ENCODE measurements at places on chromosomes 4 and X. TPM values are rescaled to one million over a fixed set of nuclear protein-coding genes. Genes with fewer than 3 reads are reported as not detected.

DNA sequence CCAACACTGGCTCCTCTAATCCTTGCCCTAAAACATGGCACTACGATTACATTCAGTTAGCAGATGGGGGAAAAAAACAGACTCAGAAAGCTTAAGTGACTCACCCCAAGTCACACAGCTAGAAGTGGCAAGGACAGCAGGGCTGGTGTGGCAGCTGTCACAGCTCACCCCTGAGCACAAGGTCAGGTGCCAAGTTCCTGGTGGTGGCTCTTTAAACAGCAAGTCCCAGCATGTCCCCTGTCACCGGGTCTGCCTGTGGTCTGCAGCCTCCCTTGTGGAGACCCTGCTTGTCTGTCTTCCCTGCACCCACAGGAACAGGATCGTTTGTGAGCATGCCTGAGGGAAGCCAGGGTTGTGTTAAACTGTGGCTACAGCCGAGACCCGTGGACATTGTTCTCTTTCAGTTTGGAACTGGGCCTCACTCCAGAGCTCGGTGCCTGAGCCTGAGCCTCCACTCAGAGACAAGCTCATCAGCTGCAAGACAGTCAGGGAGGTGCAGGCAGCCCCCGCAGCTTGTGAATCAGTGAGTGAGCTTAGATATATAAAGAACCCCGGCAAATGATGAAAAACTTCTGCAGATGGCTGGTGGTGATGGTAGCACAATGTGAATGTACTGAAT lies 260.8 kb downstream of the BCOR start:
- no peak for DNase-seq

The POU3F4 gene
- total RNA-seq: not detected

- DNase-seq: no peak
These were observed 2.4 kb downstream of the NKX3-2 start for GRCh38 chr4:13541720-13542576.

DNA sequence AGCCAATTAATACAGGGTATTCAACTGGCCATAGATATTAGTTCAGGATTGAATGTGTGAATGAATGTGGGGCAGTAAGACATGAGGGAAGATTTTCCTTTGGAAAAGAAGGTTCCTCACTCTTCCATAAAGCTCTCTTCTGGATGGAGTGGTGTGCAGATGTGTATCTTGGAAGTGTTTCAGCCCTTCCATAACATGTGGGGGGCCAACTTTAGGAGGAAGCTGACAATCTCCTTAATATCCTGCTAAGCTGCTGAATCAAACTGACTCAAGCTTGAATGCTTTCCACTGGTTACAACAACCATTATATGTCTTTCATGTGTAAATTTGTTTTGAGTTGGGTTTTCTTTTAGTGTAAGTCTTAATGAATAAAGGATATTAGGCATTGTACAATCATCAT lies 40.3 kb downstream of the FANCB start:
- DNase-seq: no peak

The SLC26A1 gene
- total RNA-seq: 0.45 TPM

- DNase-seq: no peak
These were observed 39.5 kb upstream of the TAPT1 start for GRCh38 chr4:16265820-16266219.

- no peak for DNase-seq
These were observed 24.3 kb downstream of the IRF2 start for GRCh38 chr4:184450045-184450444.

GRCh38 chr4:85774000-85774399 lies 299.1 kb downstream of the ARHGAP24 start:
- no peak for DNase-seq

DNA sequence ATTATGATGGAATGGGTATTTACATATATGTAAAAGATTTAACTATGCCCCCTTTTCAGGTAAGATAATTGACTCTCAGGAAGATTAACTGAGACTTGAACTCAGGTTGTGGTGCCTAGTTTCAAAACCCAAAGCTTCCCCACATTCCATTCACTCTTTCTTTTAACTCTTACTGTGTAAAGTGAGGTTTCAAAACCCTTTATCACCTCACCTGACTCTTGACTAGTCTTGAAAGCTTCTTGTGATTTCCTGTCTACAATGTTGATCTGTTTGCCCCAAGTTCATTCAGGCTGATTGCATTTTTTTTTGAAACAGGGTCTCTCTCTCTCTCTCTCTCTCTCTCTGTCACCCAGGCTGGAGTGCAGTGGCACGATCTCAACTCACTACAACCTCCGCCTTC lies 40.5 kb upstream of the RAPGEF2 start:
- DNase-seq: no peak

- DNase-seq: no peak
These were observed 377.0 kb downstream of the ZNF674 start for GRCh38 chrX:46168254-46168653.

The ZFP42 gene
- total RNA-seq: not detected

DNA sequence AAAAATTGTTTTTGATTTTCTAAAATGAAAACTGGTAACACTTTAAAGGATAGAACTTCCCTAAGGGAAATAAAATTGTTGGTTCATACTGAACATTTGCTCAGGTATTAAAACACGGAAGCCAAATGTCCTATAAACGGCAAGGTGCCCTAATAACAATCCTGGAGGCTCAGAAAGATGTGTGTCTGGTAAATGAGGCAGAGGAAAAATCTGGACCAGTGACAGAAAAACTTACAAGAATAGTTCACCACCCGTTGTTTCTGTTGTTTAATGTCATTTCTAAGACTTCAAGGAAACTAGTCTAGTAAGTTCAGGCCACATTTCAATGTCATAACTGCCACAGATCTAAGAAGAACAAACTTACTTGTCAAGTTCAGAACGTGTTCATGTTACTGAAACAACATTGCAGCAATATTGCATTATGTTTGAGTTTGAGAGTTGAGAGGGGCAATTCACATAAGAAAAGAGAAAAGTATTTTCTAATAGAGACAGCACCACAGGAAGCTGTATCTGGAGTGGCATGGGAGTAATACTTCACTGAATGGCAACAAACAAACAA lies 476.6 kb downstream of the GRXCR1 start:
- no peak for DNase-seq

The FIP1L1 gene
- total RNA-seq: 54.0 TPM

The DCAF8L2 gene
- total RNA-seq: not detected

- no peak for DNase-seq
These were observed 516.2 kb upstream of the ADGRL3 start for GRCh38 chr4:60683973-60684372.

DNA sequence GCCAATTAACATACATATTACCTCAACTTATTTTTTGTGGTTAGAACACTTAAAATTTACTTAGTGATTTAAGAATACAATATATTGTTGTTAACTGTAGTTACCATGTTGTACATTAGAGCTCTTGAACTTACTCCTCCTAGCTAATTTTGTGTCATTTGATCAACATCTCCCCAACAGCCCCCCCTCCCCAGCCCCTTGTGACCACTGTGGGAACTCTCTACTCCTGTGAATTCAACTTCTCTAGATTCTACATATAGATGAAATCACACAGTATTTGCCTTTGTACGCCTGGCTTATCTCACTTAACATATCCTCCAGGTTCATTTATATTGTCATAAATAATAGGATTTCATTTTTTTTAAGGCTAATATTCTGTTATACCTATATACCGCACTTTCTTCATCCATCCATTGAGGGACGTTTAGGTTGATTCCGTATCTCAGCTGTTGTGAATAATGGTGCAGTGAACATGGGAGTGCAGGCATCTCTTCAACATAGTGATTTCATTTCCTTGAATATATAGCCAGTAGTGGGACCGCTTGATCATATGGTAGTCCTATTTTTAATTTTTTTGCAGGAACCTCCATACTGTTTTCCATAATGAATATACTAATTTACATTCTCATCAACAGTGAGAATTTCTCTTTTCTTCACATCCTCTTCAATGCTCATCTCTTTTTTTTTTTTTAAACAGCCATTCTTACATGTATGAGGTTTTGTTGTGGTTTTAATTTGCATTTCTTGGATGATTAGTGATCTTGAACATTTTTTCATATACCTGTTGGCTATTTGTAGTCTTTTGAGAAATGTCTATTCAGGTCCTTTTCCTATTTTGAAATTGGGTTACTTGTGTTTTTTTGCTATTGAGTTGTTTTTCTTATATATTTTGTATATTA lies 66.8 kb downstream of the RAPGEF2 start:
- DNase-seq: no peak

- DNase-seq: no peak
These were observed 70.5 kb downstream of the SLC9A6 start for GRCh38 chrX:136055651-136056221.

DNA sequence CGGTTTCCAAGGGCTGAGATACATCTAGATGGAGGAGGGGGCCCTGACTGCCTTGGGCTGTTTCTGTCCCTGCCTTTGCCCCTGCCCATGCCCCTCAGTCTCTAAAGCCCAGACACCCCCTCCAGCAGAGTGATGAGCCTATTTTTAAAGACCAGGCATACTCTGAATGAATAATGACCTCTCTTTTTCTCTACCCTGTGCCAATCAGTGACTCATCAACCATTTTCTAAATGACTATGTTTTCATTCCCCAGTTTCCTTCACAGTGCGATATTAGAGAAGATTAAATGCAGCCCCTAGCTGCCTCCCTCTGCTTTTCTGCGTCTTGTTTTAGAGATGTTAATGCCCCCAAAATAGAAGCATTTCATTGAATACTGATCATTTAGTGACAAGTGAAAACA lies 15.5 kb upstream of the NHS start:
- DNase-seq: no peak

DNA sequence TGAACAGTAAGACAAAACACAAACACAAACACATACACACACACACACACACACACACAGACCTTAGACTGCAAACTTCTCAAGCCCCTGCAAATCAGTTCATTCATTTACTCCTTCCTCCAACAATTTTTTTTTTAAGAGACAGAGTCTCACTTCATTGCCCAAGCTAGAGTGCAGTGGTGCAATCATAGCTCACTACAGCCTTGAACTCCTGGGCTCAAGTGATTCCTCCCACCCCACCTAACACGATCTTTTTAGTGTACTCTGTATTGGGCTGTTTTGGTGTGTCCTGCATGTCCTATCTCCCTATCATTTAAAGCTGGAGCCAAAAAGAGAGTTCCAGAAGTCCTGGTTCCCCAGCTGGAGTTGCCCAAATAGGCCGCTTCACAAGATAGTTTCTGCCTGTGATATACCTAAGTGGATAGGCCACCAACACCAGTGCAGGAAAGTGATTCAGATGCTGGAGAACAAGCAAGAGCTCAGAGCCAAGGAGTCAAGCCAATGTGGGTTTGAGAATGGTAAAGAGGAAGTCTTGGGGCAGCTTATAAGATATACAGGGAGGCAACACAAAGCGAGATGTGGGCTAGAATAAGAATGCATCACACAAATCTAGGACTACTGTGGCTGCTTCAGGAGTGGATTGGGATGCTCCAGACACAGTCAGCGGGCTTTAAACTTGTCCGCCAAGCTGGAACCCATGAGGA lies 85.4 kb upstream of the RAPGEF2 start:
- DNase-seq: no peak

- DNase-seq: no peak
These were observed 3.4 kb upstream of the SRPK3 start for GRCh38 chrX:153777261-153778090.

- DNase-seq: no peak
These were observed 516.3 kb downstream of the BCOR start for GRCh38 chrX:39581411-39581810.

The PDE6B gene
- total RNA-seq: 2.5 TPM

The FRMPD4 gene
- total RNA-seq: 0.13 TPM

DNA sequence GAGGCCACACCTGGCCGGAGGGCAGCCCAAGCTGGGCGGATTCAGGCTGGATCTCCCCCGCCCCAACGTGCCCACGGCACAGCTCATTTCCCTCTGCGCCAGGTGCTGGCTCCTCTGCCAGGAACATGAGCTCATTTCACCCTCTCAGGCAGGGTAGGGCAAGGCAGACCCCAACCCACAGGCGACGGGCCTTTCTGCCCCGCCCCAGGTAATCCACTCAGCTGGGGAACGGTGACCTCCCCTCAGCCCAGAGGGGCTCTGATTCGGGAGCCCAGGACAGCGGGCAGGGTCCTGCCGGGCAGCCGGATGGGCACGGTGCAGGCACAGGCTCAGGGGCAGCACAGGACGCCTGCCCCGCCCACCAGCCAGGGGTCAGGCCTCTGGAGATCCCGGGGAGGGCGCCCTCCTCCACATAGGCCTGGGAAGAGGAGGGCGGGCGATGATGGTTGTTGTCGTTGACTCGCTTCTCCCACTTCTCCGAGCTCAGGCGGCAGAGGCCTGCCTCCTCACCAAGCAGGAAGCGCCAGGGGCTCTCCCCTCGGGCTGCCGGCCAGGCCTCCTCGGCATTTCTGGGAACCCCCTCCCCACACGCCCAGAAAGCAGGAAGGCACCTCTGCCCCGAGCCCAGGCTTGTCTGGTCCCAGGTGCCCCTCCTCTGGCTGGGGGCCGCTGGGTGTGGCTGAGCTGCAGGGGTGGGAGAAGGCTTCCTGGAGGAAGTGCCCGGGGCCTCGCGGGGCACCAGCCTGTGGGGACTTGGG lies 31.1 kb downstream of the TACC3 start:
- no peak for DNase-seq

GRCh38 chr4:184401397-184402171 lies 72.8 kb downstream of the IRF2 start:
- no peak for DNase-seq

- DNase-seq: no peak
These were observed 175.2 kb upstream of the CPEB2 start for GRCh38 chr4:14827111-14827510.

DNA sequence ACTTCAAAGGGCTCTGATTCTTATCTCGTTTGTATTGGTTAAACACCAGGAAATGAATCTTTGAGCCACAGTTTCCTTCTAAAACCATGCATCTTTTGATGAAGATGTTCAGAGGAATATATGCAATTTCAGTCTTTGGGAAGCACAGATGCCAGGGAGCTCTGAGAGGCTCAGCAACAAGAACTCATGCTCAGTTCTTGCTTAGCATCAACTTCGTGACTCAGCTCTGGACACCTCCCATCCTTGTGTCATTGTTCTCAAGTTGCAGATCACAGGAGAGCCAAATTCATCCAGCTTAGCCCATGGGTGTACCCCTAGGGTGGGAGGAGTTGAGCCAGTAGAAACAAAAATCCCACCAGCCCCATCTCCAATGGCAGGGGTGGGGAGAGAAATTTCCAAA lies 219.6 kb upstream of the MAOA start:
- DNase-seq: no peak

Measured in sciatic nerve (tissue), 2 donors.